ENCODE measurements at places on chromosomes 7 and 10. TPM values are rescaled to one million over a fixed set of nuclear protein-coding genes. Genes with fewer than 3 reads are reported as not detected.

SLC25A28 gene
- total RNA-seq = 8.1 TPM

FAM180A gene
- total RNA-seq = not detected

ADCK2 gene
- 40.3 TPM for total RNA-seq

ZNF775 gene
- total RNA-seq = 8.0 TPM

FAM20C gene
- total RNA-seq = 39.1 TPM

LIPN gene
- not detected for total RNA-seq

FOXP2 gene
- total RNA-seq = 0.14 TPM

INSIG1 gene
- 327 TPM for total RNA-seq
